Activated CD4-positive, CD25-positive, alpha-beta regulatory T cell (primary cell): ENCODE measurements at places on chromosomes 1 and 21.

- DNase-seq, result no peak
Observed at GRCh38 chr1:83511146-83511726, 487.7 kb downstream of the TTLL7 start.

GRCh38 chr1:231147896-231148295 is 14.0 kb upstream of the TRIM67 start:
- no peak for DNase-seq

GRCh38 chr1:119370748-119371147 is 2.2 kb downstream of the HAO2 start:
- no peak for DNase-seq

- no peak for DNase-seq
Observed at GRCh38 chr1:54255026-54255702, 55.2 kb downstream of the MRPL37 start.

- DNase-seq, result no peak
Observed at GRCh38 chr21:23009360-23009759, 2011.2 kb downstream of the NCAM2 start.

DNA sequence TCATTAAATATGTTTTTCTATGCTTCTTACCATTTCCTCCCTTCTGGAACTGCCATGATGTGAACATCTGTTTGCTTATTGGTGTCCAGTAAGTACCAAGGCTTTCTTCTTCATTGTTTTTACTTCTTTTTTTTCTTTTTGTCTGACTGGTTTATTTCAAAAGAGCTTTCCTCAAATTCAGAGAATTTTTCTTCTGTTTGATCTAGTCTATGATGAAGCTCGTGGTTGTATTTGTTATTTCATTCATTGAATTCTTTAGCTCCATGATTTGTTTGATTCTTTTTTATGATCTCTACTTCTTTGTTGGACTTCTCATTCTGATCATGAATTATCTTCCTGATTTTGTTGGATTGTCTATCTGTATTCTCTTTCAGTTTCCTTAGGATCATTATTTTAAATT is 49.5 kb upstream of the PKN2 start:
- DNase-seq, result no peak

DNA sequence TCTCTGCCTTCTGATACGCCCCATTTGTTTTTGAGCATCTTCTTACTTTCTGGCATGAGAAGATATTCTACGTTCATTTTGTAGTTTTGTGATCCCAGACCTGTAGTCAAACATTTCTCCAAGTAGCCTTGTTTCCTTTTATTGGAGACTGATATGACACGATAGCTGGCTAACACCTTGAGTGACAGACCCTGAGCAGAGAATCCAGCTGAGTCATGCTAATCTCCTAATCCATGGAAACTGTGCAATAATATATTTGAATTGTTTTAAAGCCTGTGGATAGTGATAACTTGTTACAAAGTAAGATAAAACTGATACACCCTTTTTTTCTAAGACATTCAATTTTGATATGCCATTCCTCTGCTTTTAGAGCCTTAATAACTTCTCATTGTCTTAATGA is 1.2 kb upstream of the IFI44L start:
- no peak for DNase-seq

- no peak for DNase-seq
Observed at GRCh38 chr1:217136895-217137205, 413.6 kb upstream of the ESRRG start.

- no peak for DNase-seq
Observed at GRCh38 chr1:147641695-147642592, 28.4 kb downstream of the ACP6 start.

DNA sequence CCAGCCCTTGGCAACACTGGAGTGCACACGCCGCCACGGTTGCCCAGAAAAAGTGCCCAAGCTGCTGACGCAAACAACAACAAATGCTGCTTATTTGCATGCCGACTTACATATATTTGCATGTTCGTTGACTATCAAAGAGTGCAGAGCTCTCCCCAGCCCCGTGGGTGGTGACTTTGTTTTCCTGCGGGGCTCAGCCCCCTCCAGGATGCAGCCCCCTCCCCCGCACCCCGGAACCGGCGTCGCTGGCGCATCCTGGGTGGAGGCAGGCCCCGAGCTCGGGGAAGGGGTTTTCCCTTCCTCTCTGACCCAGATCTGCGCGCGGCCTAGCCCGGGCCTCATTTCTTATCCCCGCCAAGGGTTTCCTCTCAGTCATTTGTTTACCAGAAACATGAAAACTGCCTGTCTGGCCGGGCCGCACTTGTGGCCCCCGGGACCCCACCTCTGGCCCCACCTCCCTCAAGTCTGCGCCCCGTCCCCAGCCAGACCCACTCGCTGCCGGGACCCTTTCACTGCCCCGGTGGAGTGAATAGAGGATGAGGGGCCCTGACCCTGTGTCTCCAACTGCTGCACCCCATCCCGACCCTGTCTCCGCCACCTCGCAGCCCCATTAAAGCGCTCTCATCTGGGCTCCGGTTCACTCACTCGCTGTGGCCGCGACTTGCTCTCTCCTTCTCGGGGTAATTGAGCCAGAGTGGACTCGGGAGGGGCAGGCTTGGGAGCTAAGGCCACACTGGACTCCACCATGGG is 5.5 kb downstream of the TNFRSF25 start:
- peak; percentile 85 for DNase-seq
